ENCODE measurements at places on chromosomes 7 and 10. TPM values are rescaled to one million over a fixed set of nuclear protein-coding genes. Genes with fewer than 3 reads are reported as not detected.

DNA sequence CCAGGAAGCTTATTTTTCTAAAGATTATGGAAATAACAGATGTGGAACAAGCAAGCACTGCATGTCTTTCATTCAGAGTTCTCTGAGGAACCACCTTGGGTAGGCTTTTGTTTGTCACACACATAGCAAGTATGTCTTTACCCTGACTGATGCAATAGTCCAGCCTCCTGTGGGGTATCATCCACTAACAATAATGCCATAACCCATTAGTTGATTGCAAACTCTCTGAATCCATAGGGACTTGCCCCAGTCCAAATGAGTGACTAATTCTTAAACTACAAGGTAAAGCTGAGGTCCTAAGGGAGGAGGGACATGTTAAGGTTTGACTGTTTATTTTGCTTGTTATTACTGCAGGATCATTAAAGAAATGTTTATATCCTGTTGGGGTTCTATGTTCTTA, 151.4 kb upstream of the PRPS1L1 start:
- no peak for DNase-seq
- peaks cover 5% of the 10 kb centered on the region for H3K4me1 ChIP-seq
- H3K36me3 ChIP-seq: no peaks in the 10 kb centered on the region
- H3K27ac ChIP-seq: no peak overlapping the region

The RAPGEF5 gene
- 66.5 TPM for total RNA-seq

DNA sequence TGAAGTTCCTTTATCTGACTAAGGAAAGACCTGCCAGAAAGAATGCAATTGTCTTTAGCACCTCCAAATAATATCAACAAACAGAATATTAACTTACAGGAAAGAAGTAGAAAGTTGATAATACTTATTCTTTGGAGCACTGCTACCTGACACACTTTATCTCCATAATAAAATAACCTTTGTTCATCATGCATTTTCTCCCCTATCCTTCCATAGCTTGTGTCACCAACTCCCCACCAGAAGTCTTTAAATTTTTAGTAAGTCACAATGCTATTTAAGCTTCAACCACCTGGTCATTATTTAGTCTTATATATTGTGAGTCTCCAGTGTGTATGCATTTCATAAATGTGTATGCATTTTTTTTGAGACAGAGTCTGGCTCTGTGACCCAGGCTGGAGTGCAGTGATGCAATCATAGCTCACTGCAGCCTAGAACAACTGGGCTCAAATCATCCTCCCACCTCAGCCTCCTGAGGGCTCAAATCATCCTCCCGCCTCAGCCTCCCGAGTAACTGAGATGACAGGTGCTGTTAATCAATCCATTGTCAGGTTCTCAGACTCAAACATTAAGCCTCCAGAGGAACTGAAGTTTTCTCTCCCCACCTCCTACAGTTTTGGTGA, 7.3 kb upstream of the CYP3A43 start:
- no peaks in the 10 kb centered on the region for H3K27me3 ChIP-seq
- H3K27ac ChIP-seq: no peak overlapping the region
- H3K4me1 ChIP-seq: peaks cover 18% of the 10 kb centered on the region
- no peaks in the 10 kb centered on the region for H3K36me3 ChIP-seq
- H3K4me3 ChIP-seq: no peak overlapping the region

GRCh38 chr10:34484164-34484563, 330.9 kb downstream of the PARD3 start:
- H3K4me3 ChIP-seq: no peak overlapping the region
- no peaks in the 10 kb centered on the region for H3K36me3 ChIP-seq
- no peak overlapping the region for H3K27ac ChIP-seq
- no peaks in the 10 kb centered on the region for H3K27me3 ChIP-seq
- no peaks in the 10 kb centered on the region for H3K4me1 ChIP-seq

DNA sequence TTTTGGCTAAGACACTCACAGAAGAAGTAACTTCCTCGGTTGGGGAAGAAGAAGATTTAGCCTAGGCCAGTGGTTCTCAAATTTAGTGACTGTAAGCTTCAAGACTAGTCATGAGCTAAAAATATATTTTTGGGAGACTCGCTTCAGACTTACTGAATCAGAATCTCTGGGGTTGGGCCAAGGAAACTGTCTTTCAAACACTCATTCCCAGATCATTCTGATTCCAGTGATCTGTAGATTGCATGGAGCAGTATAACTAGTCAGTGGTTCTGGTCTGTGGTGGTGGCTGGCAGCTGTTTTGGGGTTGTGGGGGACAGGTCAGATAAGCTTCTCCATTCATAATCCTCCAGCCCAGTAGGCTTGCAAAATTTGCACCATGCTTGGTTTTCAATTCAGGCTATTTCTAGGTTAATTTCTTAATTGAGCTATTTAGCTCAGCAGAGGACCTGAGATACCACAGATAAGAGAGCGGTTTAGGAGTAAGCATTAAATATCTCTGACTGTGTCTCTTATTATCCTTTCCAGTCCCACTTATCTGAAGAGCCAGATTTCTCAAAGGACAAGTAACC, 3.8 kb upstream of the KAT6B start:
- H3K4me1 ChIP-seq: peaks cover 42% of the 10 kb centered on the region
- no peak overlapping the region for H3K4me3 ChIP-seq
- H3K27me3 ChIP-seq: no peaks in the 10 kb centered on the region
- H3K27ac ChIP-seq: peak overlapping the region; percentile 85
- no peak for DNase-seq
- H3K36me3 ChIP-seq: no peaks in the 10 kb centered on the region

The FAM171A1 gene
- 14.8 TPM for total RNA-seq

The BAIAP2L1 gene
- total RNA-seq: 0.63 TPM

DNA sequence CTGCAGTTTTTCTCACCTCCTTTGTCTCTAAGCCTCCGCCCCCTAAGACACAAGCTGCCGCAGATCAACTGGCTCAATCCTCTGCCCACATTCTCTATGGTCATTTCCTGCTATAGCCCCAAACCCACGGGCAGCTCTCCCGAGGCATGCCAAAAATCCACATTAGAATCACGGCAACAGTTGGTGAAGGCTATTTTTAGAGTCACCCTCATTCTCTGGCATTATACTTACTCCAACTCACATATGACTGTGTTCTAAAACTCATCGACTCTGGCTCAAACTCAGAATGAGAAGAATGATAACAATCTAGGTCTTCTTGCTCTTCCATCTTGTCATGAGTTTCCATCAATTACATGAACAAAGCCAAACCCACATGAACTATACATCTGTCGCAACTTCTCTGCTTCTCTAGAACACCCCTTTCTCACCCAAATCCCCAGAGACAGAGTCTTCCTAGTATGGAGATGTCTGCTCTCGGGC, 10.9 kb upstream of the KIAA1549 start:
- H3K27me3 ChIP-seq: no peaks in the 10 kb centered on the region
- no peak for DNase-seq
- H3K4me1 ChIP-seq: no peaks in the 10 kb centered on the region
- no peak overlapping the region for H3K27ac ChIP-seq

DNA sequence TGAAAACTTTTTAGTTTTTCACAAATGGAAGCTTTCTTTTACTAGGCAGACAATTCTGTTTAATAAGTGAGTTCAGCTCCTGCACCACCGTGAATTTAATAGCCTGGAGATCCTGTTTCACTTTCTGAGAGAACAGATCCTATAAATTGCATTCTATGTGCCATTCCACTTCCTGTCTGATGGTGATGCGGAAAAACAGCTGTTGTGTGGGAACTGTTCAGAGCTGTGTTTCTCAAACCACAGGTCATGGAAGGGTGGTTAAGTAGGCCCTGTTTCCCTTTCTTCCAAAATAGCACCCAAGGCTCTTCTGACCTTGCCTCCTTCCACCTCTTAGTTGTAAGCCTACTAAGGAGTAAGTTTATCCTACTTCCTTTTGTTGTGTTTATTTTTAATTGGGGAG, 97.2 kb upstream of the DKK1 start:
- H3K27ac ChIP-seq: peak overlapping the region; percentile 51
- H3K4me1 ChIP-seq: peaks cover 21% of the 10 kb centered on the region
- H3K27me3 ChIP-seq: no peaks in the 10 kb centered on the region
- H3K36me3 ChIP-seq: no peaks in the 10 kb centered on the region
- H3K4me3 ChIP-seq: peak overlapping the region; percentile 19
